GDM1 (cell line): ENCODE measurements at places on chromosomes 11 and 22.

DNA sequence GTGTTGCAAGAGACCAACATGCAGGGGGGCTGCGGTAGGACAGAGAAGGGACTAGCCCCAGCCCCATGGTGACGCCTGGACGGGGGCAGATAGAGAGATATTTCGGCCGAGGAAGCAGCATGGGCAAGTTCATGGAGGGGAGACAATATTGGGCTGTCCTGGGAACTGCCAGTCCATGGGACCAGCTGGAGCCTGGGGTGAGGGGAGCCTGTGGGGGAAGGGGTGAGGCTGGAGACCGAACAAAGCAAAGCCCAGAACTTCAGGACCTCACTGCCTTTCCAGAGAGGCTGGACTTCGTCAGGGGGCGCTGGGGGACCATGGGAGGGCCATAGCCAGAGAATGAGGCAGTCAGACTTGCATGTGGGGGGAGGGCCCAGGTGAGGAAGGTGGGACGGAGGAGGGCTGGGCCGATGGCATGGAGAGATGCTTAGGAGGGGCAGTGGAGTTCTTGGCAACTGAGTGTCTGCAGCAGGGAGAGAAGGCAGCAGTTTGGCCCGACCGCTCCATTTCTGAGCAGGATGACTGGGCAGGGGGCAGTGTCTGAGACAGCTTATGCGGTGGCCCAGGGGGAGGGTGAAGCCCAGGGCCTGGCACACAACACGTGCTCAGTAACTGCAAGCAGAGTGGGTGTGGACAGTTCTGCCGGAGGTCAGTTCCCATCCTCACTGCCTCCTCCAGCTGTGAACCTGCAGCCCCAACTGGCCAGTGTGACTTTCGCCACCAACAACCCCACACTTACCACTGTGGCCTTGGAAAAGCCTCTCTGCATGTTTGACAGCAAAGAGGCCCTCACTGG, 712 bp downstream of the UPK3A start:
- no peak for DNase-seq

GRCh38 chr11:61685617-61685967, 5.4 kb downstream of the DAGLA start:
- no peak for DNase-seq

DNA sequence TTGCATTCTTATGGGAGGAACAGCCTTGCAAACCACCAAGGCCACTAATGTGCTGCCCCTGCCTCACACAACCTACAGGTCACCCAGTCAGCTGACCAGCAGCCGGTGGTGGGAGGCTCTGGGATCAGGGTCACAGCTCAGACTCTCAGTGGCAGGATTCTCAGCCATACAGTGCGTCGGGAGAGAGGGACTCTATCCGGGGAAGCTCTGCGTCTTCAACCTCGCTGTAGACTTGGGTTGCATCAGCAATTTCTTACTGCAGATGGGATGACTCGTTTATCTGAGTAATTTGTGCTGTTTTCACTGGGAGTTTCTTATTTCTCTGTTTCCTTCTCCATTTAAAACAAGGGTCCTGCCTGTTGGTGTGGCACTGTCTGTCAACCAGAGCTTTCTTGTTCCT, 257.7 kb downstream of the TBC1D22A start:
- DNase-seq: no peak

- DNase-seq: no peak
Measured at GRCh38 chr11:67303132-67303834, at the start of gene SSH3. TSS of gene SSH3 (plus strand) at chr11:67303530. CDS start at chr11:67303626, 96 bp downstream.

DNA sequence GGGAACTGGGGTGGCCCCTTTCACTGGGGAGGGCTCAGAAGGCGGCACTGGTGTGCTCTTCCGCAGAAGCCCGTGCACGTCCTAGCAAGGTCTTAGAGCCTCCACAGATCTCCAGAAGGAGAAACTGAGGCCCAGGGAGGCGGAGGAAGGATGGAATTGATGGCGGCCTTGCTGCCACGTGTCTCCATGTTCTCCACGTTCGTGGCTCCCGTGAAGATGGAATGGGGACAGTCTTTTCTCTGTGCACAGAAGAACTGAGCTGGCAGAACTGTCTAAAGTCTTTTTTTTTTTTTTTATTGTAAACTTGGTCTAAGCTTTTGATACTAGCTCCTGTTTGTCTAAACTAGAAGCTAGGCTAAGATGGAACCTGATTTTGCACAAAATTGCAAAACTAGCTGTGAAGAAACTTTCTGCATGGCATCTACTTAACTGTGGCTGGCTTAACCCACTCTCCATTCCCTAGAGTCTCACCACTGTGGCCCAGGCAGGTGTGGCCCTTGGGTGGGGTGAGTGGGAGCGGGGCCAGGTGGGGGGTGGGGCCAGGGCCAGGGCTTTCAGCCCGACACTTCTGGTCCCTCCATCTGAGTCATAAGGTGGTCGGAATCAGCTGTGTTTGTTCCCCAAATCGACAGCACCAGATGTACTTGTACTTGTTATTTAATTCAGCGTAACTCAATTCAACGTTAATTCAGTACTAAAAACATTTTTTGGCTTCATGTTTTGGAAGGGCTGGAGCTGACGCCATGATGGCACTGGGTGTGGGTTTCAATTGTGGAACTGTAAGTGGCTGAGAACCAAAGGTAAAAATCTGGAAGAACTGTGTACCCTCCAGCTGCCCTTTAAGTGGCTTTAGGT, 120.7 kb downstream of the MPPED1 start:
- DNase-seq: no peak

DNA sequence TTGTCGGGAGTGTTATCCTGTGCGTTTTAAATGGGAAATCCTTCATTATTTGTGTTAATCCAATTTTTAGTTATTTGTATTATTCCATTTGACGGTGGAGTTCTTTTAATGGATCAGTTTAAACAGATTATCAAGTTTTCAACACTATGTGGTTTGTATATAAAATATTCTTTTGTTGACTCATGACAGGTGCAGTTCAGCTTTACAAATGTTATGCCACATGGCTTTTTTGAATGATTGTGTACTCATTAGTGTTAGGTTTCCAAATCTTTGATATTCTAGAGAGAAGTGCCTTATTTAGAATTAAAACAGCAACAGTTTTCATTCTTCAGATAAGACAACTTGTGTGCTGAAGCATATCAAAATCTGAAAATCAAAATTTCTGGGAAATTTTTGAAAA, 2.4 kb downstream of the JAM3 start:
- DNase-seq: no peak

DNA sequence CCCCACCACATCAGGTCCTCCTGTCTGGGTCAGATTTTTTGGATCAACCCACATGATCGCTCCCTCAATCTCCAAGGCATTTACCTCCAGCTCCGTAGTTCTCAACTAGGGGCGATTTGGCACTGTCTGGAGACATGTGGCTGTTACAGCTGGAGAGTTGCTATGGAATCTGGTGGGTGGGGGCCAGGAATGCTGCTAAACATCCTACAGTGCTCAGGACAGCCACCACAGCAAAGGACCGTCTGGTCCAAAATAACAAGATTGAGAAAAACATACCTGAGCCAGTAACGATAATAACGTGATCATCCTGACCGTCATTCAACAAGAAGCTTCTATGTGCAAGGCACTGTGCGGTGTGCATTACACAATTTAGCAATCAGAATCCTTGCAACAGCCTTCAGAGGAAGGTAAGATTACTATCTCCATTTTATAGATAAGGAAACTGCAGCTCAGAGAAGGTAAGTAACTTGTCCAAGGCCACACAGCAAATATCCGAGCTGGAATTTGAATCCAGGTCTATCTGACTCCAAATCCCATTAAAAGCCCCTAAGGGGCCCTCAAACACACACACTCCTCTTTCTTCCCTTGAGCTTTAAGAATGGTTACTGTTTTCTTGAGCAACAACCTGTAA, 14.3 kb upstream of the CRY2 start:
- no peak for DNase-seq

- no peak for DNase-seq
Measured at GRCh38 chr22:41023299-41023623, 69.1 kb upstream of the EP300 start.

DNA sequence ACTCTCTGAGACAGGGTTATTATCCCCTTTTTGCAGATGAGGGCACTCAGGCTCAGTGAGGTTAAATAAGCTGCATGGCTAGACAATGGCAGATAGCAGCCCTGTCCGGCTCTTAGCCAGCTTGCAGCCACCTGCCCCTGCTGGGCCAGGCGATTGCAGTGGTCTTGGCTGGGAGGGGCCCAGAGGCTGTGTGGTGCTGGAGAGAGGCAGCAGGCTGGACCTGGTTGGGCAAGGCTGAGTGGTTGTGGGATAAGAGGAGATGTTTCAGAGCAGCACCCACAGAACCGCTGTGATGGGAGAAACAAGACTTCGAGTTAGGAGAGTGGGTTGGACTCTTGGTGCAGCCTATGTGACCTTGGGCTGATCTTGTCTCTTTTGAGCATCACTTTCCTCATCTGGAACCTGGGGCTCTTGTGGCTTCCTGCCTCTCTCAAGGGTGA, 25.5 kb downstream of the PTPRJ start:
- DNase-seq: no peak

GRCh38 chr22:36149441-36149840, 11.1 kb downstream of the APOL3 start:
- DNase-seq: no peak

DNA sequence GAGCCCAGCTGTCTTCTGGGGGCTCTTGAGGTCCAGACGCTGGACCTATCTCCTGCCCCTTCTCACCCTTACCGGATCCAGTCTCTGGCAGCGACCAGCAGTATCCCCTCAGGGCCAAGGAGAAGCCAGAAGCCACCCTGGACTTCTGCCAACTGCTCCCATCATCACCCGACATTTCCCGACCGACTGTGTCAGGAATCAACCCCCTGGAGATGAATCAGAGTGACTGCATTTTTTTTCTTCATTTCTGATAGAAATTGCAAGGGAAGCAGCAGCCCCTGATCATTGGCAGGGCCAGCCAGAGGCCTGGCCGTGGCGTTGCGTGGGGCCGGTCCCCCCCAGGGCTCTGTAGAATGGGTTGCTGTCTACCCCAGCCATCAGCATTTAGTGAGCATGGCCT, 5.2 kb upstream of the LIF start:
- DNase-seq: no peak

- DNase-seq: no peak
Measured at GRCh38 chr11:134501406-134502152, 89.5 kb upstream of the B3GAT1 start.

- DNase-seq: no peak
Measured at GRCh38 chr11:2779981-2780849, 80.4 kb upstream of the KCNQ1OT1 start.

GRCh38 chr11:118152020-118152551, 537 bp downstream of the SCN4B start:
- DNase-seq: no peak

DNA sequence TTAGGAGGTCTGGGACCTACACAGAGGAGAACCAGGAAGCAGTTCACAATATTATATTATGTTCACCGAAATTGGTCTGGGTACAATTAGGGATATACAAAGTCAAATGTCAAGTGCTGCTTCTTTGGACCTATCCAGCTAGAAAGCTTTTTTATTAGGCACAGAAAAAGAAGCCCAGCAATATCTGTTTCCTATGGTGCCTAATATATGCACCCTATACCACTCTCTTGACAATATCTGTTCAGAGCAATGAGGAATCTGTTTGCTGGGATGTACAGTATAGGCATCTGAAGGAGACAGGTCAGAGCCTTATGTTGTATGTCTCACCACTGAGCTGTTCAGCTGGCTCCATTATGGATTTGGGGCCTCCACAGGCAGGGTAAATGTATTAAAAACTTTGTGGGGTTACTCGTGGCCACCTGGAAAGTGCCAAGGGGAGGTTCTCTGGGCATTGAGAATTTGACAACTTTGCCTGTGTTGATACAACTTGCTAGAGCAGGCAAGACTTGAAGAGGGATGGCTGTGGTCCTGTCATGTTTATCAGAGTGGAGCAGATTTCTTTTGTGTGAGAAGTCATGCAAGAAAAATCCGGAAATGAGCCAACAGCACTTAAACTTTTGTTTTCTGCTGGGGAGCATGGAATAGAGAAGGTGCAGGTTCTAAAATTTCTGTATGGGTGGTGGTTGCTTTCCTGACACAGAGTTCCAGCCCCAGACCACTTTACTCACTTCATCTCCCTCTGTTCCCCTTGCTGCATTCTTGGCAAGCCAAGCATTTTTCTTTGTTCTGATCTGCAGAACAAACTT, 10.1 kb downstream of the STIM1 start:
- no peak for DNase-seq

- DNase-seq: no peak
Measured at GRCh38 chr11:16372355-16372754, 16.0 kb upstream of the SOX6 start.

- no peak for DNase-seq
Measured at GRCh38 chr11:127027789-127028188, 27.2 kb upstream of the KIRREL3 start.

- peak; percentile 7 for DNase-seq
Measured at GRCh38 chr11:63945477-63946163, 6.8 kb downstream of the NAA40 start.

- DNase-seq: no peak
Measured at GRCh38 chr11:65565624-65566453, 4.4 kb upstream of the ZNRD2 start.

DNA sequence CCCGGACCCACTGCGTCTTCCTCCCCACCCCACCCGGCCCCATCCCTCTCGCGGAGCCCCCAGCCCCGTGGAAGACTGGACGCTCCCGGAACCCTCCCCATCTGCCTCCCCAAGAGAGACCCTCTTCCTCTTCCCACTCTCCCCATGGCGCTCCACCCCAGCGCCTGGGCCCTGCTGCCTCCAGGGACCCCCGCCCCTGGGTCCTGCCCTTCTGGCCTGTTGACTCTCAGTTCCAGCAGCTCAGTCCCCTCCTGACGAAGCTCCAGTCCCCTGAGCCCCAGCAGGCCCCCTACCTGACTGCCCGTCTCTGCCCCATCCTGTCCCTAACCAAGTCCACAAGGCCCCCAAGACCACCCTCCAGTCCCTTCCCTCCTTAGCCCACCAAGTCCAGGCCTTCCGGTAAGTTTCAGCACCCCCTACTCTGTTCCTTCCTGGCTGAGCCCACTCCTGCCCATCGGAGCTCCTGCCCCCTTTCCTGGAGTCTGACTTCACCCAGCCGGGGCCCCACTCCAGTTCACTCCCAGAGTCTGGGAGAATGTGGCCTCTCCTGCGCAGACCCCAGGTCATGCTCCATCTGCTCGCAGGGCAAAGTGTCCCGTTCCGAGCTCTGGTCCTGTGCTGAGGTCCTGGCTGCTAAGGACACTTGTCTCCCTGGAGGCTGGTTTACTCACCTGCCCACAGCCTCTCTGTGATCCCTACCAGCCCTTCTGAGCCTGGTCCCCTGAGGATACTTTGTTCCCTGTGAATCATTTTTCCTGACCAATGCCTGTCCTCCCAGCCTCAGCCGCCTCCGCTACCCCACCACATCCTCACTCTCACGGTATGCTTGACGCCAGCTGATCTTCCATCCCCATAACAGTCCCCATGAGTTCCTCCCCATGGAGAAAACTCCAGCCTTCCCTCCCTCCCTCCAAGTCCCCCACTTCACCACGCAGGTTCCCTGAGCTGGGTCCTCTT, 722 bp downstream of the IFITM10 start:
- no peak for DNase-seq

- DNase-seq: no peak
Measured at GRCh38 chr11:107563702-107564101, 1.8 kb downstream of the ALKBH8 start.

- DNase-seq: no peak
Measured at GRCh38 chr11:18632841-18633240, 1.3 kb downstream of the SPTY2D1 start.
